ENCODE measurements at places on chromosomes 1 and 21.

- no peak for DNase-seq
These were observed 1415.1 kb downstream of the KCNT2 start for GRCh38 chr1:195193134-195193533.

GRCh38 chr1:32221581-32221979 lies 573 bp downstream of the TMEM234 start:
- no peak for DNase-seq

DNA sequence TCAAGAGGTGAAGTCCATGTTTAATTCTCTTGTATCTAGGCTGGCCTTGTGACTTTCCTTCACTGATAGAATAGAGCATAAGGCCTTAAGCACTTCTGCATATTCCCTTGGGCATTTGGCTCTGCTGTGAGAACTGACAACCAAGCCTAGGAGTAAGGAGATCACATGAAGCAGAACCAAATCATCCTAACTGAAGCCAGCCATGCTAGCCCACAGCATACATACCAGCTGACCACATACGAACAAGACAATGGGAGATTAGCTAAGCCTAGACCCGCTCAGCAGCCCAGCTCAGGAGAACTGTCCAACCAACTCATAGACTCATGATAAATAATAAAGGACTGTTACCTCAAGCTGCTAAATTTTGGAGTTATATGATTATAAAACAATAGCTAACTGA lies 114.6 kb upstream of the NEK7 start:
- DNase-seq, result no peak

GRCh38 chr21:21436012-21436534 lies 437.9 kb downstream of the NCAM2 start:
- DNase-seq, result no peak

GRCh38 chr1:156492591-156493080 lies 7.9 kb downstream of the MEF2D start:
- DNase-seq, result no peak

DNA sequence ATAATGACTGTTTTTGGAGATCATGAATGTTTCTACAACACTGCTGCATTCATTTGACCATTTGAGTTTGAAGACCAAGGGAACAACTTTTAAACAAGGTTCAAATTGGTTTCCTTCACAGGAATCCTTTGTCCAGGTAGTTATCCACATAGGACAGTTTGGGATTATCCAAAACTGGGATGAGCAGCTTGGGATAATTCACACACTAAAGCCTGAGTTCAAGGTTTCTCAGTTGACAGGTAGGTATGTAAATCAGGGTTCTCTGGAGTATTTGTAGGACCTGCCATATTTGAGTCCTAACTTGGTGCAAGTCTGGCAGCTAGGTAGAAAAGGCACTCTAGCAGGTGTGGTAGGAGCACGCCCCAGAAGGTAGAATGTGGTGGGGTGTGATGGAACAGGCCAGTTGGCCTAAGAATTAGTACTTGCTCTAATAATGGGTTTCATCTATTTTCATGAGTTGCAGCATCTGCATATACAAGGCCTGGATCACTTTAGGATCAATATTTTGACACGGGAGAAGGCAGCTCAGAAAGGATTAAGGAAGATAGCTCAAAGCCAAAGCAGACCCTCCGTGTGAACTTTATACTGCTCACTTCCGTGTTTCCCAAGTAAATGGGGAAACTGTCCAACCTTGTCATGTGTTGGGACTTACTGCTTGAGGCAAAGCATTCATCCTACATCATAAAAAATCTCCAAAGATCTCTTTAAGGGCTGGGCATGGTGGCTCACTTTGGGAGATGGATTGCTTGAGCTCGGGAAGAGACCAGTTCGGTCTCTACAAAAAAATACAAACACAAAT lies 14.1 kb upstream of the RAB42 start:
- DNase-seq, result peak; percentile 52

GRCh38 chr1:164707868-164708331 lies 148.9 kb downstream of the PBX1 start:
- no peak for DNase-seq

Measured in activated CD4-positive, alpha-beta T cell treated with anti-CD3 and anti-CD28 coated beads, Interleukin-2, amount 50 U/mL, for 16 hours (primary cell).